ENCODE measurements at places on chromosomes 2 and 18.

DNA sequence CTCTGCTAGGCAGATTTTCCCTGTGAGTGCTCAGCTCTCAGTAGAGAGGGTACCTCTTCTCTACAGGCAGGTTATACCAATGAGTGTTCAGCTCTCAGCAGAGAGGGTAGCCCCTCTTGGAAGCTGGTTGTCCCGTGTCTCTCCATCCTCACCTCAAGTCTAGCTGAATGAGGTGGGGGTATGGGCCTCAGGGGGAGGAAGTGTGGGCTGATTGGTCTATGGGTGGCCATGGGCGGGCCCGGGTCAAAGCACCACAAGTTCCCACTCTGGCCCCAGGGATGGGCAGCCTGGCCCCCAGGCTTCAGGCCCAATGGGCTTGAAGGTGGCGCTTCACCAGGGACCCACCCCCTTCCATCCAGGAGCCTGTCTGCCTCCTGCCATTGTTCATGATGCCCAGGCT is 17.0 kb upstream of the MBD2 start:
- no peak for DNase-seq

DNA sequence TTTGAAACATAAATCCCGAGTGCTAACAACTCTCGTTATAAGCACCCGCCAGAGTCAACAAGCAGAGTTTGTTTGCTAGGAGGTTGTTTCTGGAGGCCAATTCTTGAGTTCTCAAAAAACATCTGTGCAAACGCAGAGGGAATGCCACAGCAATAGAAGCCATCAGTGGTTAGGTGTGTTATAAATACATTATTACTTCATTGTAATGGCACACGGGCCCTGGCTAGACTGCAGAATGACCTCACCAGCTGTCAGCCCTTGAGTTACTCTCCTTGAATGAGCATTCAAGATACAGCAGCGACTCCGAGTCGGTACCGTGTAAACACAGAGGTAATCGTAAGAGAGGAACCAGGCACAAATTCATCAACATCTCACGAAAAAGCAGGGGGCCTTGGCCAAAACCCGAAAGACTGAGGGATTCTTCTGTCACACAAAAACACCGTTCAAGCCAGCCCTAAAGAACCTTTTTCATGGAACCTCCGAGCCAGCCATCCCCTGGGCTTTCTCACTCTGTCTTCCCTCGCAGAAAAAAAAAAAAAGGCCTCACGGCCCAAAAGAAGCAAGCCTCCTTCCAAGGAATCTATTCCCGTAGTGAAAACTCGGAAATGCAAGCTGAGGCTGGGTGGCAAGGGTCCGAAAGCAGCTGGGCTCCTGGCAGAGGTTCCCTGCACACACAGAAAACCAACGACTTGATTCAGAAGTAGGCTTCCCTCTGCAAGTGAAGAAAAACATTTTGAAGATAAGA is 133.7 kb upstream of the MEIS1 start:
- no peak for DNase-seq

- no peak for DNase-seq
Measured at GRCh38 chr2:237435844-237436587, 22.1 kb upstream of the COL6A3 start.

DNA sequence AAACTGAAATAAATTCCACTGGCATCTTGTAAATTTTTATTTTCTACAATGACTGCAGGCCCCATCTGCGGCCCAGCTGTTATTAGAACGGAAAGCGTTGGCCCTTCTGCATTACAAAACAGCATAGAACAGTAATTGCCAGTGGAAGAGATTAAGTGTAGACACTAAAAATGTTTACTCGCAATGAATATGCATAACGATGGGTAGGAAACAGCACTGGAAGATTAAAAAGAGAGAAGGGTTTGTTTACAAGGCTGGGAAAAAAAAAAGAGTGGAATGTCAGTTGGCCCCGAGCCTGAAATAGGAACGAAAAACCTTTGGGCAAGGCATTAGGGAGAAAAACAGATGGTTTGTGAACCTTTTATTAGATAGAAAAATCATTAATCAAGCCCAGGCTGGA is 275.9 kb upstream of the TCF4 start:
- no peak for DNase-seq

- peak; percentile 44 for DNase-seq
Measured at GRCh38 chr18:45920367-45920766, 46.8 kb downstream of the EPG5 start.

- DNase-seq, result no peak
Measured at GRCh38 chr2:135657806-135658582, 83.7 kb upstream of the UBXN4 start.

GRCh38 chr18:60446821-60447220 is 74.2 kb upstream of the MC4R start:
- no peak for DNase-seq

GRCh38 chr2:10245021-10245420 is 57.7 kb upstream of the HPCAL1 start:
- no peak for DNase-seq

DNA sequence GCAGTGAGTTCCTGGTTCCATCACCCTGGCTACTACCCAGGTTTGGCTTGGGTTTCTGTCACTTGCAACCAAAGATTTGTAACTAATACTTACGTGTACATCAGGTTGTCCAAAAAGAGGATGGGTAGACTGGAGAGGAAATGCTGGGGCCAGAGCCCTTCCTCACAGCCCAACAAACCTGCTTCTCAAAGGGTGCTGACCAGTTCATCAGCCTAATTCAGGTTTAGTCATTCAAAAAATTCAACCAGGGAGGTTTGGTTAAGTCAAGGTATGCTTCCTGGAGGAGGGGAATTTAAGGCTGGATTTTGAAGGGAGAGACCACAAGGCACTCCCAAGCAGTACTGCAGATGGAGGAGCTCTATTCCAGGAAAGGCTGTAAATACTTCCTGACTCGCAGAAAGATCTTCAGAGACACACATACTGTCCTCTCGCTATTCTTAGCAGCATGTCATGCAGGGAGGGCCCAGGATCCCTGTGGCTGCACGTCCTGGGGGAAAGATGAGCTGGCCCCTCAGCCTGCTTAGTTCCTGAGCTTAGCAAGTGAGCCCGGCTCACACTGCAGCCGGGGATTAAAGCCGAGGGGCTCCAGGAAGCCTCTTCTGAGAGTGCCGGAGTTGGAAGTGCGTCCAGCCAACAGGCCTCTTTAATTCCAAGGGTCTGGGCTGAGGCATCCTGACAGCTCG is 40.0 kb upstream of the BIN1 start:
- no peak for DNase-seq

GRCh38 chr2:232539298-232540231 is at the start of gene CHRNG:
Gene CHRNG, plus strand, starts transcription at chr2:232539692. Its CDS starts 56 bp downstream, at chr2:232539748.
- DNase-seq, result no peak
